ENCODE measurements at places on chromosomes 7 and 10.

DNA sequence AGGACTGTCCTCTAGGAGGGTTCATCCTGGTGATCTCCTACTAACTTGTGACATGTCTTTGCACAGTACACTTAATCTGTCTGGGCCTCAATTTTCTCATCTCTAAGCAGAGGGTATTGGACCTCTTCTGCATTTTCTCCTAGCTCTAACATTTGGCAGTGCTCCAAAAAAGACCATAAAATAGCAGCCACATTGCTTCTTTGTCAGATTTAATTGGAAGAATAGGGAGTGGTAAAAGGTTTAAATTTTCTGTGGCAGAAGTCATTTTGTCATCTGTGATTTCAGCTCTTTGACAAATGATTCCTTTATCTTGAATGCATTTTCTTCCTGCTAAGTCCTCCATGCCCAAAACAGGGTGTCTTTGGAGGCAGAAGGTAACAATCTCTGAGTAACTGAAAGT lies 289.9 kb upstream of the LRGUK start:
- DNase-seq: no peak

DNA sequence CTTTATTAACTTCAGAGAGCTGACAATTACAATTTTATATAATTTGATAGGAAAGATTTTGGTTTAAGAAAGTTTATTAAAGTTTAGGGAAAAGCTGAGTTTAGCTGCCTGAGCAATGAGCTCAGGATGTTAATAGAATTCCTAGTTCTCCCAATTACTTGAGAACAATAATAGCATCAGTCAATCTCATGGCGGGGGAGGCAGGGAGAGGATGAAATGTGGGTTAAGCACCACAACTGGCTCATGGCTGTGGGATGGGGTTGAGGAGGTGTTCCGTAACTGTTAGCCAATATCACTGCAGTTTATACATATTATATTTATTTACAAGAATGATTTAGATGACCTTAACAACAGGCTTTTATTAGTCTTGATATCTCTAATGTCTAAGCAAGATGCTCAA lies 266.9 kb upstream of the IMMP2L start:
- no peak for DNase-seq

GRCh38 chr10:97210543-97210960 lies 24.8 kb upstream of the SLIT1 start:
- DNase-seq: peak; percentile 61

GRCh38 chr7:30752484-30752883 lies 549 bp downstream of the INMT start:
- no peak for DNase-seq

DNA sequence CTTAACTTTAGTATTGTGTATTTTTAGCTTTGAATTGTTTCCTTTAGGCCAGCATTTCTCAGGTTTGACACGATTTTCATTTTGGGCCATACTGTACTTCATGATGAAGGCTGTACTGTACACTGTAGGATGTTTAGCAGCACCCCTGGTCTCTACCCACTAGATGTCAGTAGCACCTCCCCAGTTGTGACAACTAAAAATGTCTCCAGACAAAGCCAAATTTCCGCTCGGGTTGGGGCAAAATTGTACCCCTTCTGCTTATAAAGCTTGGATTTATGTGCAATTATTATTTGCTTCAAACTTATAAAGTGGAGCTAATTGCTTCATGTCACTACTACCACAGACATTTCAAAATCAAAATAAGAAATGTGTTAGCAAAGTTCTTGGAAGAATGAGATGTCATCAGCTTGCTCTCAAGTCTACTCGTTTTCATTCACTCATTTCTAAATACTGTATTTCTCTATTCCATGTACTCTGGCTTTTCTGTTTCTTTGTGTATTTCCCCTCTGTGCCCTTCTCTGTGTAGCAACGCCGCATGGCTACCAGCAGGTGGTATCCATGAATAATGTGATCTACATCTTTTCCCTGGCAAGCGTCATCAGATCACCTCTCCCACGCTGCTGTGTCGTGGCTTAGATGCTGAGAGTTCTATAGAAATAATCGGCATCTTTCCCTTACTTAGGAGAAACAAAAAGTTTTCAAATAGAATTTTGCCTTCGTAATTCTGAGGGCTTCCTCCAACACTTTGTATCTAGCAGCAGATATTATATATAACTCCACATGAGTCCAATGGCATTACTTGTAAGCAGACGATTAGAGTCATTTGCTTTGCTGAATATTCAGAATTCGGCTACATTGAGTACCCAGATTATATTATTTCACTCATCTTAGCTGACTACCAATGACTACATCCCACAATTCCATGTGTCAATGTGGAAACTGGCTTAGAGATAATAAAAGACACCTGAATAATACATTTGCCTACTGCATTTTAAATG lies 47.8 kb upstream of the CALCR start:
- peak; percentile 46 for DNase-seq

GRCh38 chr7:130127821-130128317 lies 57.5 kb downstream of the KLHDC10 start:
- DNase-seq: no peak

- no peak for DNase-seq
Observed at GRCh38 chr7:148625342-148625741, 34.8 kb downstream of the C7orf33 start.

DNA sequence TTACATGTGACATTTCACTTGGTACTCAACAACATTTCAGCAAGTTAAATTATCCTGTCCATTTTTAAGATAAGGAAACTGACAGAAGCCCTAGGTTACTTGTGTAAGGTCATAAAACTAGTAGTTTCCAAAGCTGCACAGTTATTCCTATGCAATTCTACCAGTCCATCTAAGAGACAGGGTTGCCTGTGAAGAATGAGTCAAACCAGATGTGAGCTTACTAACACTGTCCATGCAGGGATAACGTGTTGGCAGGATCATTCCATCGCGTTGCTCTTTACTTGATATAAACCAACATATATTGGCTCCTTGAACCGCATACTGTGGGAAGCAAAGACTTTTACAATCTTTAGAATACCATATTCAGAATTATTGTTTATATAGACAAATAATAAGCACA lies 280.9 kb upstream of the HGF start:
- peak; percentile 10 for DNase-seq

DNA sequence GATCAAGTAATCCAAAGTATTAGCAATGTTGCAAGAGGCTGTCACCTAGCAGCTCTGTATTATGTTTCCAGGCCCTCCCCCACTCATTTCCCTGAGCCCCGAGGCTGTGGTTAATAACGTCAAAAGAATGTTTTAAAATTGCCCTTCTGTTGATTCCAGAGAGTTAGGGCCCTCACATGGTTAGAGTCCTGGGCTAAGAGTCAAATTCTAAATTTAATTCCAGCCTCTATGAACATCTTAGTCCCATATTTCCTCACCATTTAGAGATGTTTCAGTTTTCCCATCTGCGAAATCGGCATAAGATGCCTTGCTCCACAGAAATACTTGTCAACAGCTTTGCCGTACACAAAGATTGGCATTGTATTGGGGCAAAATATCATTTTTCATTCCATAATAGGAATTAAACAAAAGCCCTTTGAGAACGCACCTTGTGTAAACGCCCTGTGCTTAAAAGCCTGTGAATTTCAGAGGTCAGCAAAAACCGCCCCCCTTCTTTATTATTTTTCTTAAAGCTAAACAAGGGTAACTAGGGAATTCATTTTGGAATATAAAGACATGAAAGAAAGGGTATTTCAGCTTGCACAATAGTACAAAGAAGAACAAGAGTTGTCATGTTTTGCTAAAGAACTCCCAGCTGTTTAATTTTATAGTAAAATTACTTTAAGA lies 135.8 kb downstream of the ARID5B start:
- DNase-seq: peak; percentile 78

DNA sequence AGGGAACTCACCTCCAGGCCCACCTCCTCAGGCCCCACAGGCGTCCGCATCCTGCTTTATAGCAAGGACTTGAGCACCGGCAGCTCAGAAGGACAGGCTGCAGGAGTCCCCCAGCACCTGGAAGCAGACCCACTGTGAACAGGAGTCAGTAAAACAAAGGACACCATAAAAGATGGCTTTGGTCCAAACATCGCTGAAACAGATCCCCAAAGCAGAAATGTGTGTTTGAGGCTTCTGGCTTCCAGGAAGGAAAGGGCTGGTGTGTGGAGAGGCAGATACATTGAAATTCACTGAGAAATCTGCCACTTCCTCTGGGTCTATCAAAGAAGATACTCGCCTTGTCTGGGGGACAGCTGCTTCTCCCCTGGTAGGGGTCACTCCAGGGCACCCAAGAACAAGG lies 286.2 kb downstream of the PLXNA4 start:
- DNase-seq: no peak

DNA sequence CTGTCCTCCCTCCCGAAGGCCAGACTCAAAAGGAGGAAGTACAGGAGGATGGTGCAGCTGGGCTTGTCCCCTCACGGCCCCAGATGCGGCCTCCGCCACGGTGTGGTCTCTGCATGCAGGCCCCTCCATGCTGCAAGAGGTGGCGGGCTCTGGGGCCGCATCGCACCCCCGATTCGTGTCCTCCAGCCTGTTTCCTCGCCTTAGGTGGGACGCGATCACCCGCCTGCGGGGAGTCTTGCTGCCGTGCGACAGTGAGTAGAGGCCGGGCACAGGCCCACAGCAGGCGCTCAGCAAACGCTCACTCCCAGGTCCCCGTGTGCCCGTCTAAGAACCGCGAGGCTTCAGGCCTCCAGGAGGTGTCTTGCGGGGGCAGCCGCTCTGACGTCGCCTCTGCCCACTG lies 13.9 kb upstream of the FAM20C start:
- no peak for DNase-seq

GRCh38 chr7:41694495-41694894 lies 8.4 kb downstream of the INHBA start:
- DNase-seq: peak; percentile 42

- DNase-seq: no peak
Observed at GRCh38 chr10:31762316-31762715, 166.3 kb downstream of the ARHGAP12 start.

DNA sequence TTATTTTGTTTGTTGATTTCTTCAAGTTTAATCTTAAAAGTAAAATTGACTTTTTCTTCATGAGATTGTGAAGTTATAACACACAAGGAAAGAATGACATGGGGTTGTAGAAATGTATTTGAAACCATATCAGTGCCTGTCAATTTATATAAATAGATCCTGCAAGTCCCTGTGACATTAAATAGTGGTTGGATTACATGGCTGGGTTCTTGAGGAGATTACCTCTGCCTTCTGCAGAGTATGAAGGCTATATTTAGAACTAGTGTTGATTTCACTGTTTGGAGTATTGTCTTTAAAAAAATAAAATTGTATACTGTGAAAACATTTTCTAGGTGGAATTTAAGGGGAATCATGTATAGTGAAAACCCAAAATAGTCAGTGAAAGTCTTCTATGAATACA lies 385.8 kb upstream of the SMIM30 start:
- DNase-seq: no peak

GRCh38 chr10:93478873-93479272 lies 3.3 kb downstream of the MYOF start:
- no peak for DNase-seq

DNA sequence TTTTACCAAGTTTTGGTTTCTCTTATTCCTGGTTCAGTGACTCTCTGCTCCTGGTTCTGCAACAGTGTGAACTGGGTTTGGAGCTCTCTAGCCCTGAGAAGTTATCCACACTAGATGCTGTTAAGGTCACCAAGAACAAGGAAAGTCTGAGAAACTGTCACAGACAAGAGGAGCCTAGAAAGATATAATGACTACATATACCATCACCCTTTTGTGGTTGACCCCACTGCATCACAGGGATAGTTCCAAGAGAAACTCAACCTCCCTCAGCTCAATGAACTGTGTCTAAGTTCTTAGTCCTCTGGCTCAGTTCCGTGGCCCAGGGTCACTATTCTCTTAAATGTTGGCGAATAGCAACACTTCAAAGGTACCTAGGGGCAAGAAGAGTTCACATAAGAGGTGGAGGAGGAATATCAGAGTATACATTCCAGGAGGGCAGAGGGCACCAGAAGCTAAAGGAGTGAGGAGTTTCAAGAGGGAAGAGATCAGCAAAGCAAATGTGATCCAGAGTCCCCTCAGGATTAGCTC lies 171.5 kb downstream of the BUB3 start:
- DNase-seq: no peak

GRCh38 chr10:124675261-124675660 lies 68.9 kb downstream of the FAM53B start:
- DNase-seq: no peak

GRCh38 chr10:3723766-3724165 lies 61.2 kb downstream of the KLF6 start:
- no peak for DNase-seq

GRCh38 chr7:144026203-144026883 lies 22.4 kb upstream of the OR2A5 start:
- no peak for DNase-seq

DNA sequence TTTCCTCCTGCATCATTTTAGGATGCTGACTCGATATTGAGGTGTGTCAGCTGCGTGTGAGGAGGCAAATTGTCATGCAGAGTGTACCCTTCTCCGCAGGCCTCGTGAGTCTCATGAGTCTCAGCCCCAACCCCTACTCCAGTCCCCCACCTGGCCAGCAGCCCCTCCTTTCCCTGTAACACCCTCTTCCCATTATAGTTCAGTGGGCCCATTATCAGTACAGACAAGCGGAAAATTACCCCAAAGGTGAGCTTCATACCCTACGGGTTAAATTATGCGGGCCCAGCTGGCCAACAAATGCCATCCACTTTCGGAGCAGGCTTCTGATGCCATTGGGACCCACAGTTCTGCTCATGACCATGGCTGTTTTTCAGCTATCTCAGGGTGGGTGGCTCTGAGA lies 25.2 kb downstream of the SFTPD start:
- DNase-seq: no peak

DNA sequence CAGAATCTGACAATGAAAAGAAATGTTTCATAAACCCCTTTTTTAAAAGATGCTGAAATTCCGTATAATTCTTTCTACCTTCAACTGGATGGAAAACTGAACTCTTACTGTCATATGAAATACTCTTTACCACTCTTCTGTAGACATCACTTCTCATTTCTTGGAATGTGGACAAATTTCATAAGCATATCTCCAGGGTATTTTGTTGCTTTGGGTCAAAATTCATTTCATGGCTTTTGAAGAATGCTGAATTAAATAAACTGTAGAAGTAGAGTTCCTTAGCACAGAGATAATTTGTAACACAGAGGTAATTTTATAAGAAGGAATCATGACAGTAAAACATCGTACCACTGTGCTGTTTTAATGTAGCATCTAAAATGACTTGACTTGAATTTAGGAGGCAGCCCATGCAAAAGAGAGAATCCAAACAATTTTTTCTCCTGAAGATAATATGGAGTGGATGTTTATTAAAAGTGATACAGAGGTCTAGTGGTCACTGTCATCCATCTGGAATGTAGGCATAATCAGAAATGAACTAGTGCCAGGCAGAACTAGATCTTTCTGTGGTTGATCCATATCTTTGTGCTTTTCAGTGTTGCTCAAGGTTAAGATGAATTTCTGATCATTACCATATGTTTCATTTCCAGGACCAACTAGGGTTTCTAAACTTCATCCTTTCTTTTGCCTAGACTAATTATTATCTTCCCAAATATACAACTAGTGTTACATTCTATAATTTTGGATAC lies 492.0 kb downstream of the KIF20B start:
- DNase-seq: no peak

GRCh38 chr10:13168781-13169180 lies 7.4 kb downstream of the MCM10 start:
- no peak for DNase-seq

GRCh38 chr10:84188815-84189214 lies 5.5 kb upstream of the CDHR1 start:
- DNase-seq: no peak

GRCh38 chr7:35289376-35289775 lies 35.5 kb upstream of the TBX20 start:
- no peak for DNase-seq

GRCh38 chr10:110355141-110355831 lies 50.6 kb upstream of the SMNDC1 start:
- DNase-seq: no peak

Data from renal cortical epithelial cell (primary cell).